ENCODE measurements at places on chromosomes 4 and X.

DNA sequence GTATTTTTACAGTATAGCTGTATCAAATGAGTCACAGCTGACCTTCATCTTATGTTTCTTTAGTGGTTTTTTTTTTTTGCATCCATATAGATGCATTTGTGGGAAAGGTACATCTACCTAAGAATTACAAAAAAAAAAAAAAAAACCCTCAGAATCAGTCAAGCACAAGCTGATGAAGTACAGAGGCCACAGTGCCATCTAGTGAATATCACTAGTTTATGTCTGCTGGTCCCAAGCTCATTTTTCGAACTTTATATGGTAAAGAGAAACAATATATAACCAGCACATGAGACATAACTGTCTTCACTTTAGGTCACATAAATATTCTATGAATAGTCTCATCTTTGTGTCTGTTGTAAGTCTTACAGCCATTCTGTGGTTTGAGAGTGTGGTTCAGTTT lies 220.1 kb downstream of the DLG3 start:
- no peak for DNase-seq

DNA sequence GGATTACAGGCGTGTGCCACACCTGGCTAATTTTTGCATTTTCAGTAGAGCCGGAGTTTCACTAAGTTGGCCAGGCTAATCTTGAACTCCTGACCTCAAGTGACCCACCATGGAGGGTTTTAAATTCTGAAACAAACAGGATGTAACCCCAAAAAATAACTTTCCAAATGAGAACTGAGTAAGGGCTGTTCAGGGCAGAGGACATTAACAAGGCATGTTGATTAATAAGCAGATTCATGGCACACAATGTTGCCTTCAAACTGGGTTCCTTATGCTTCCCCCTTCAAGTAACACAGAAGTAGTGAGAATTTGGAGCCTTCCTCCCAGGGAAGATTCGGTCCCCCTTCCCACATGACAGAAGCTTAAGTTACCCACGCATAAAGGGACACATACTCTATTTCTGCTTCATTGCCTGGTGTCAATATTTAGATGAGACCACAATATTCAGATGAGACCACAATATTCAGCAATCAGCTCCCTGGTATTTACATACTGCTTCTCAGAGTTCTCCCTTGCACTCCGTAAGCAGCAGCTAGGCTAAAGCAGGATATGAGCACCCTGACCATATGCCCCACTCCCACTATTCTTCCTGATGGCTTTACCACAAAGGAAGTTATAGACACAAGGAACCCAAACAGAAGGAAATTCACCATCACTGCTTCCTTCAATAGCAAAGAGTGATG lies 21.4 kb downstream of the GRSF1 start:
- no peak for DNase-seq

GRCh38 chr4:173333658-173334084 lies 487 bp downstream of the HMGB2 start:
- DNase-seq, result peak; percentile 65

GRCh38 chr4:48635980-48636379 lies 144.1 kb downstream of the FRYL start:
- no peak for DNase-seq

DNA sequence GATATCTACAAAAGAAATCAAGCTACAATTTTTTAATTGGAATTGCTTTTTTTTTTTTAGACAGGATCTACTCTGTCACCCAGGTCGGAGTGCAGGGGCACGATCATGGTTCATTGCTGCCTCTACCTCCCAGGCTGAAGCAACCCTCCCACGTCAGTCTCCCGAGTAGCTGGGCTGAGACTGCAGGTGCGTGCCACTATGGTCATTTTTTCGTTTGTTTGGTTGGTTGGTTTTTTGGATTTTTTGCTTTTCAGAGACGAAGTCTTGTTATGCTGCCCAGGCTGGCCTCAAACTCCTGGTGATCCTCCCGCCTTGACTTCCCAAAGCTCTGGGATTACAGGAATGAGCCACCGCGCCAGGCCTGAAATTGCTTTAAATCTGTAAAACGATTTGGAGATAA lies 15.6 kb downstream of the RGN start:
- no peak for DNase-seq

DNA sequence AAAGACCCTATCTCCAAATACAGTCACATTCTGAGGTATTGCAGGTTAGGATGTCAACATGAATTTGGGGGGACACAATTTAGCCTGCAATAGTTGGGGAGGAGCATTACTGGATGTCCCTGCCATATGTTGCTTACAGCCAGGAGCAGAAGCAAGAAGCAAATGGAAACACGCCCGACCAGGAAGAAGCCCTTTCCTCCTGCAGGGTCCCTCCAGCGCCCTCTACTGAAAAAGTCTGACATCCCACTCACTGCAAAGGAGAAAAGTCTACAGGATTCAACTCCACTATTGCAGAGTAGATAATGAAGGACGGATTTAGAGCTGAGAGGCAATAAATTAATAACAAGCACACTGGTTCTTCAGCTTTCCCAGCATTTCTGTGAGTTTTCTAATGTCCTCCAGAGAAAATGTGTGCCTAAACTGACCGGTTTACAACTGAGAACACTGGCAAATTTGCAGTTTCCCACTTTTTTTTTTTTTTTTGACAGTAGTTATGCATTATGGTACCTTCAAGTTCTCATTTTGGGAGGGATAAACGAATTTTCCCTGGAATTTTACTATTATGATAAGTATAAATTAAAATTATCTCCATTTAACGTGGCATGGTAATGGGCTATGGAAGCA lies 31.7 kb downstream of the COQ2 start:
- DNase-seq, result peak; percentile 94

GRCh38 chr4:119508281-119508680 lies 120.3 kb downstream of the PDE5A start:
- DNase-seq, result no peak

DNA sequence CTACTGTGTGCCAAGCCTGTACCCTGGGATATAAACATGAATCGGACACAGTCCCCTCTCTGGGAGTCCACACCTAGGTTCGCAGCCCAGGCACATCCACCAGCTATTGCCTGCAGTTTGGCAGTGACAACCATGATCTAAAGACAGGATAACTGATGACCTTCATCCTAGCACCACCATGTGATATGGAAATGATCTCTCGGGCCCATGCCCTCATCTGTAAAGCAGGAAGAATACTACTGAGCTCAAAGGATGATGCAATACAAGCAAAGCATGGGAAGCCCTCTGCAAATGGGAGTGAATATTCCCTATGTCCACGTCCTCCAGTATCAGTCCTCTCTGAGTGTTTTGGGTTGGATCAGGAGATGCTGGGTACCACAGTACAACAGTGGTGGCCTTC lies 80.9 kb upstream of the MSX1 start:
- no peak for DNase-seq

DNA sequence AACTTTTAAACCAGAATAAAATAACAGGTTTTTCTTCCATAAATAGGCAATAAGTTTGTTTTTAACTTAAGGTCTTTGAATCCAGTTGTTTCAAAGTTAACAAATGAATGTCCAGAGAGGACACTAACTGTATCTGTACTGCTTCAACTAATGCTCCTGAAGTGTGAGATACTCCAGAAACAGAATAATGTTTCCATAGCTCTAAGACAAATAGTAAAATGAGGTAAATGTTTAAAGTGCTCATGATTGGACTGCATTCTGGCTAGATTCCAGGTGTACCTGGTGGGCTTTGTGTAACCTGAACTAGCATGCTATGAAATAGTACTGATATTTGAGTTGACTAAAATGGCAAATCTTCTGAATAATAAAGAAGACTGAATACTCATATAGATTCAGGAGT lies 51.7 kb downstream of the METTL14 start:
- DNase-seq, result no peak

DNA sequence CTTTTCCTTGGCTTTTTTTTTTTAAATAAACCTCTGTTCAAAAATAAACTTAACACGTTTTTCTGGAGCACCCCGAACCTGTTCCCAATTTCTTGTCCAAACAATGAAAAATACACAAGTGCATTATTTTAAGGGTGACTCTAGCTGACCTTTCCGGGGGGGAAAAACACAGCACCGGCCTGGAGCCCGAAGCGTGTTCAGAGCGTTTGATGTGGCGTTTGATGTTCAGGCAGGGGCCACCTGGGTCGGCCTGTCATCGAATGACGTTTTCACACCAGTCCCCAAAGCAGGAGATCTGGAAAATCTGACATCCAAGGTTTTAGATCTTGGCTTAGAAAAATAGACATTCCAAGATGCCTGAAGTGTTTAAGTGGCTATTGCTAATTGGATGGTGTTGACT lies 282.1 kb downstream of the SHOX start:
- DNase-seq, result no peak

DNA sequence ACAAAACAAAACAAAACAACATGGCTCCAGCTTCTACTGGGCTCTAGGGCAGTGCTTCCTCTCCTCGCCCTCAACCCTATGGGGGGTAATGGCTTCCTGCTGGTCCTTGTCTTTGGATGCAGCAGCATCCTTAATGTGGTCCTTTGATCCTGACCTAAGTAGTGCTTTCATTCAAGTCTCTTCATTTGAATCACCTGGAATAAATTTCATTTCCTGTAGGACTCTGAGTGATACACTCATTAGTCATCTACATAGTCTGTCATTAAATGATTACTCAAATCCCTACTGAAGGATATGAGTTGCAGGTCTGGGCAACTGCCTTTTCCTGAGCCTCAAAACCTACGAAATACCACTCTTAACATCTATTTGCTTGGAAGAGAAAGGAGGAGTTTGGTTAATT lies 54.5 kb downstream of the RHOH start:
- DNase-seq, result no peak

DNA sequence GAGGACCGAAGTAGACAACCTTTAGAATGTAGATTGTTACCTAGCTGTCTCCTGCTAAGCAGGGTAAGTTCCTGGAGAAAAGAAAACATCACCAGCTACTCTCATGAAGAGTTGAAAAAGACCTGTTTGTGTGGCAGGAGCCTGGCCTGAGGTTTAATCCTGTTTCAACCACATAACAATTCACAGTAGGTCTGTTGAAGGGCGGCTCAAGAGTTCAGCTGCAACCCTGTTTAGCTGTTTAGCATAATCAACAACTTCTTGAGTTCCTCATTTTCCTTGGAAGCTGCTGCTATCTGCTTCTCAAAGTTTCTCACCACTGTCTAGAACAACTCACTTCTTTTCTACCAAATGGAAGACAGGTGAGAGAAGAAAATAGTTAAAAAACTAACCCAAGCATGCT lies 170.4 kb upstream of the TET2 start:
- no peak for DNase-seq

DNA sequence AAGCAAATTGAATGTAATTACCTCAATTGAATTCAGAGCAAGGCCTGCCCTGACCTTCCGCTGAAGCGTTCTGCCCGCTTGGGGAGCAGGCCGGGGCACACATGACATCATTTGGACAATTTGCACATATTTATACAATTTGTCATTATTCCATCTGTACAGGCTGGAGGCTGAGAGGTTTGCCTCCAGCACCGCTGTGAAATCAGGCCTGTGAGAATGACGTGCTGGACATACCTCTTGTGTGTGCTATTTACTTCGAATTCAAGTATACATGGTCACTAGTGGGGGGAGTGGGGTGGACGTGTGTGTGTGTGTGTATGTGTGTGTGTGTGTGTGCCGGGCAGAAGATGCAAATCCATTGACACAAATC lies 285.6 kb downstream of the SHOX start:
- DNase-seq, result no peak

DNA sequence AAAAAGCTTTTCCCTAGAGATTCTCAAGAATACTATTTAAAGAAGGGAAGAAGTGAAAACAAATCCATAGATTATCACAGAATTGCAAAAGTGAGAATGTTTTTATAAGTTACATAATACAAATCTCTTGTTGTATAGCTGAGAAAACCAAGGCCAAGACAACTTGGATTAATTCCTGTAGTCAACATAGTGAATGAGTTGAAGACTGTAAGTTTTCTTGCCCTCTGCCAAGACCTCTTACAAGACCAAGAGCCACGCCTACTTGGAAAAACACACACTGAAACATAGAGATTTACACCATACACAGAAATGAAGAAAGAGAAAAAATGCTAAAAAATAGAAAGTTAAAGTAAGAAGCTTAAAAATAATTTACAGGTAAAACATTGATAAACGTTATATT lies 2024.0 kb downstream of the PCDH7 start:
- no peak for DNase-seq

DNA sequence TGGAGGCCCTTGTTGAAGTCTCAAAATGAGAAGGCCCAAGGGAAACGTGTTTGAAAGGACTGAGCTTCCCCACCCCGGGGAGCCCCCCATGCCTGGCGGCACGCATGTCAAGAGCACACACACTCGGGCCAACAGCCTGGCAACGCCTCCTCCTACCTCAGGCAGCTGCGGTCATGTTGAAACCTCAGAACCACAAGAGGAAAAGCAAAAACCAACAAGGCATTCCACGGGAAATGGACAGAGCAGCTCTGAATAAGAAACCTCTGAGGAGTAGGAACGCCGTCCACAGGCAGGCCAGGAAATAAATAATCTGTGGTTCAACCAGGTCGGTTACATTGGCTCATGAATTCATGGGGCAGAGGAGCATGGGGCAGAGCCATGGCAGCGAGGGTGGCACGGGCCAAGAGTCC lies 95.7 kb upstream of the AFAP1 start:
- DNase-seq, result no peak

- no peak for DNase-seq
These were observed 32.9 kb downstream of the SLC39A8 start for GRCh38 chr4:102312417-102312816.

GRCh38 chrX:40237731-40238178 lies 140.0 kb upstream of the BCOR start:
- DNase-seq, result no peak

- DNase-seq, result no peak
These were observed 173.5 kb upstream of the C1QTNF7 start for GRCh38 chr4:15254236-15254880.

DNA sequence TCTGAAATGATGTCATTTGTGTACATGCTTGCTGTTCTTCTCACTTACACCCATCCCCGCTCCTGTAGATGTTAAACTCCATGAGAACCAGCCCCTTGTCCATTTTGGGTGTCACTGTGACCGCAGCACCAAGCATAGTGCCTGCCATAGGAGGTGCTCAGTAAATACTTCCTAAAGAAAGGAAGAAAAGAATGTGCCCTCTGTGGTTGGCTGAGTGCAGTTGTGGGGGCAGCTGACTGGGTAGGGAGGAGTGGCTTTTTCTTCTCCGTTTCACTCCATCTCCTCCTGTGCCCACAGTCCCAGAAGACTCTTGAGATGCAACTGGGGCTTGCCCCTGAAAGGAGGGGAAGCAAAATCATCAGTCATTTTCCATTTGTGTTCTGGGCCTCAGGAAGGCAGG lies 25.5 kb downstream of the PHEX start:
- DNase-seq, result no peak

GRCh38 chr4:145545538-145546174 lies 64.0 kb downstream of the SMAD1 start:
- no peak for DNase-seq

- DNase-seq, result no peak
These were observed 78.3 kb downstream of the PARM1 start for GRCh38 chr4:75011131-75011795.
